ENCODE measurements at places on chromosomes 5 and 9.

DNA sequence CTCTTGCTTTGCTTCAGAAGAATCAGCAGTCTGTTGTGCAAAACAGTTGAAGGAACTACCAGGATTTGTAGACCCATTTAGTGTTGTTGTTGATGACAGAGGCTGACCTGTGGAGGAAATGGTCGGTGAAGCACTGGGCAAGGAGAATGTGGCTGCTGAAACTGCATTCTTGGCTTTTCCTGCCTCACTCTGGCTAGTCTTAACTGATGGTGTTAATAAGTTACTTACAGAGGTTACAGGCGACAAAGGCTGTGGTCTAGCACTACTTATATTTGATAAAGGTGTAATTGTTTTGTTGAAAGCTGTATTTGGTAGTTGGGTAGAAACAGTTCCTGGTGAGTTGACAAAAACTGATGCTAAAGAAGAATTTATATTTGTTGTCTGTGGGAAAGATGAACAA is 31.5 kb downstream of the MLANA start:
- DNase-seq: no peak

- DNase-seq: no peak
Measured at GRCh38 chr5:148790545-148791333, 35.7 kb upstream of the ADRB2 start.

GRCh38 chr5:114957384-114957783 is 212.3 kb downstream of the TRIM36 start:
- no peak for DNase-seq

DNA sequence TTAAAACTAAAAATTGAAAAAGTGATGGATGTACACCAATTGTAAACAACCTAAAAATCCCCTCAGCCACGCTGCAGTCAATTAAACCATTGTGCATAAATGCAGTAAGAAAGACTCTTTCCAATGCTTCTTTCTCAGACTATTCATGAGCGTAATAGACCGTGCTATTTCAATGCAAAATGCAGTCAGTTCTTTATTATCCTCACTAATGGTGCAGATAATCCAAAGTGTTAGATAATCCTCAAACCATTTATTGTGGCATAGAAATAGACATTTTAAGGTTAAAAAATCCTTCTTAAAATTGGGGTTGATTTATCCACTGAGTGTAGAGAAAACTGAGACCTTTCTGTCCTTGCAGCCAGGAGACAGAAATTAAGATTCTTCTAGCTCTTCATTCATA is 1862.8 kb downstream of the EFNA5 start:
- DNase-seq: no peak

- DNase-seq: no peak
Measured at GRCh38 chr5:113117543-113118115, 141.0 kb downstream of the DCP2 start.

DNA sequence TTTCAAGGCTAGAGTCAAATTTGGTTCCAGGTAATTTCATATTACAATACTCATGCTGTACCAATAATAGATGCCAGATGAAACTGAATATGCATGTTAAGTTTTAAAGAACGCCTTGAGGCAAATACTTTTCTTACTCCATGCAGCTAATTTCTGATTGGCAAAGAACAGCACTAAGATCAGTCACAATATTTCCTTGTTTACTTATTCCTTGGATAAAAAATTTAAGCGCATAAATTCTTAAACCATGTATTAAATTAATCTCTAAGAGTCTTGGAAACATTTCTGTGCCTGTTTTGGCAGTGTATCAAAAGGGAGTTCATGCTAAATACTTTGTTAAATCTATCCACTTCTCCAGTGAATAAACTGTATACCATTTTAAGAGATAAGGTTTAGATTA is 173.5 kb downstream of the SLC12A2 start:
- DNase-seq: no peak

GRCh38 chr9:116360989-116361388 is 207.4 kb downstream of the PAPPA start:
- DNase-seq: no peak

GRCh38 chr5:42944989-42945388 is 95.1 kb downstream of the ANXA2R start:
- DNase-seq: no peak

GRCh38 chr5:170011751-170012150 is 31.5 kb upstream of the INSYN2B start:
- DNase-seq: no peak
